Camera-type eye (tissue), 1 donor: ENCODE measurements at places on chromosomes 5 and 9. TPM values are rescaled to one million over a fixed set of nuclear protein-coding genes. Genes with fewer than 3 reads are reported as not detected.

IFNA21 gene
- total RNA-seq: not detected

ANKRD31 gene
- 1.5 TPM for total RNA-seq

SMC2 gene
- total RNA-seq: 24.8 TPM

PCDHGC5 gene
- 6.6 TPM for total RNA-seq

ACER2 gene
- total RNA-seq: 11.1 TPM

IL13 gene
- total RNA-seq: not detected

CYLC2 gene
- total RNA-seq: not detected

MED27 gene
- 17.1 TPM for total RNA-seq

SLC1A3 gene
- 183 TPM for total RNA-seq

FANCC gene
- total RNA-seq: 32.6 TPM

SPINK6 gene
- total RNA-seq: not detected

HNRNPH1 gene
- total RNA-seq: 1,077 TPM

LCN1 gene
- total RNA-seq: 13.0 TPM

ASS1 gene
- total RNA-seq: 52.0 TPM

LCN12 gene
- 2.9 TPM for total RNA-seq

HSD17B4 gene
- total RNA-seq: 123 TPM
